ENCODE measurements at places on chromosomes 5 and 9. TPM values are rescaled to one million over a fixed set of nuclear protein-coding genes. Genes with fewer than 3 reads are reported as not detected.

DNA sequence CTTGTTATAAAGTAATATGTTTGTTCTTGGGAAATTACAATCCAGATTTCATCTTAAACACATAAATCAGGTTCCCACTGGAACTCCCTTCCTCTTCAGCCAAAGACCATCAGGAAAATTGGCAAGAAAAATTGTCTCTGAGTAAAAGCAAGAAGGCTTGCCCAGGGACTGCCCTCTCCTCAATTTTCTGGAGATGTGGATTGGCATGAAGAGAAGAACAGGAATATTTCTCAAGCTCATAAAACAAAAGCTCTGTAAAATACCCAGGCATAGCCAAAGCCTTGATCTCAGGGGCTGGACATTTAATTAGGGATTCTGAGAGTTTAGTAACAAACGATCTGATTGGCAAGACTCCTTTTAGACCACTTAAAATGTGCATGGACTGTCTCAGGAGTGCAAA lies 223.4 kb downstream of the ZNF608 start:
- DNase-seq, result peak; percentile 50

- DNase-seq, result no peak
Measured at GRCh38 chr9:87644659-87645058, 81.3 kb upstream of the CTSL start.

- DNase-seq, result no peak
Measured at GRCh38 chr5:133688391-133688790, 76.0 kb upstream of the FSTL4 start.

- no peak for DNase-seq
Measured at GRCh38 chr5:164027738-164028137, 522.3 kb downstream of the MAT2B start.

DNA sequence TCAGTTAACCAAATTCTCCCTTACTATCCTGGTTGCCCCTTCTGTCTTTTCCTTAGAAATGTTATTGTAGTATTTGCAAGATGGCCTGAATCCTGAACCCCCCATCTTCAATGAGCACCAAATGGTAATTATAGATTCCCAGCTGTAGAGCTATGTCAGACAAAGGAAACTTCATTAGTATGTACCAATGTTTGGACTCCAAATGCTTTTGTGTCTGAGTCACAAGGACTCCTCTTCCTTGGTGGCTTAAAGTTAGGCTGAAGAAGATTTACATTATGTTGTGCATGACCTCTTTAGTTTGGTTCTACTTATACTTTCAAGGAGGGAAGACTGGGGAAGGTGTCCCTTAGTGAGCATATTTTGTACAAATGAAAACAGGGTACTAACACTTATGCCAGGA lies 105.9 kb upstream of the CDKN2B start:
- no peak for DNase-seq

DNA sequence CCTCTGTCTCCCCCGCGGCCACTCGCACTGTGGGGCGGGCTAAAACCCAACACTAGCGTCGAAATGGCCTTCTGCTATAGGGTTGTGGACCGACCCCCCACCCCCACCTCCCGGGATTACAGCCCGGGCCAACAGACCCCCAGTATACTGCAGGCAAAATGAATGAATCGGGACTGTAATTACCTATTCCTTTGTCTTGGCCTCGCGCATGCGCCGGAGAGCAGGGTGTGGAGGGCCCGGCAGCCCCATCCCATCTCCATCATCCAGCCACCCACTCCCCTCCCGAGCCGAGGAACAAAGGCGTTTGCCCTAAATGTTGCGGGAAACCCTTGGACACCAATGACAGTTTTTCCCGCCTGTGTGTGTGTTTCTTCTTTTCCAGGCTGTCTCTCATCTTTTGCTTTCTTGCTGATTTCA lies 1.6 kb downstream of the BASP1 start:
- DNase-seq, result peak; percentile 80

- no peak for DNase-seq
Measured at GRCh38 chr5:171323806-171324632, 15.0 kb downstream of the TLX3 start.

DNA sequence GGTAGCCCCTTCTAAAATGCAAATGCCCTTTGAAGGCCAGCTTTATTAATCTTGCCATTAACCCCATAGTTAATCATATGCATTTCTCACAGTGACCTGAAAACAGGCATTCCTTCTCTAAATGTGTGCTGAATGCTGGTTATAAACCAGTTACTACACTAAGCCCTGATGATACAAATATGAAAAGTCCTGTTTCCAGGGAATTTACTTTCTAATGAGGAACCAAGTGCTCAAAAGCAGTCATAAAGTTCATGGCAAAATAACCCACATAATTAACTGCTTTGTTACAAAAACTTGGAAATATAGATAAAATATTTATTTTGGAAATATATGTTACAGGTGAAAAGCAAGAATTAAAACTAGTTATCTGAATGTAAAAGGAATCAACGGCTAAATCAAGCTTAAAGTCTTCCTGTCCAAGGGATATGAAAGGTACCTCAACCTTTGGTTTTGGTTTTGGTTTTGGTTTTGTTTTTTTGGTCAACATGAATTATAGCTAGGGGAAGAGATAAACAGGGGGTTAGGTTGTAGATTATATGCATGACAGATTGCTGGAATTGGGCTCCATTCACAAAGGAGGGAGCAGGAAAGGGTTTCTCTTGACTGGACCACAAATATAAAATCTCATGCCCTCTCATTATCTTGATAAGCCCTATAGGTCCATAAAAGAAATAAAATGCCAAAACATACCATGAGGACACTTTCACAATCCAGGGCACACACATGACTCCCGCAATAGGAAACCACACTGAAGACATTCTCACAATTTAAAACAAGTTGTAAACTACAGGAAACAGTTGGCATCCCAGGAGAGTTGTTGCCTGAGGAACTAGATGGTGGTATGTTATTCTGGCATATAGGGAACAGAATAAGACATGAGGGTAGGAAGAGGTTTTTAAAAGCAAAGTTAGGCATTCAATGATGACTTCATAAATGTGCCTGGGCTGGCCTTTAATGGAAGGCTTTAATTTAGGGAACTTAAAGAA lies 46.7 kb upstream of the MACIR start:
- no peak for DNase-seq

DNA sequence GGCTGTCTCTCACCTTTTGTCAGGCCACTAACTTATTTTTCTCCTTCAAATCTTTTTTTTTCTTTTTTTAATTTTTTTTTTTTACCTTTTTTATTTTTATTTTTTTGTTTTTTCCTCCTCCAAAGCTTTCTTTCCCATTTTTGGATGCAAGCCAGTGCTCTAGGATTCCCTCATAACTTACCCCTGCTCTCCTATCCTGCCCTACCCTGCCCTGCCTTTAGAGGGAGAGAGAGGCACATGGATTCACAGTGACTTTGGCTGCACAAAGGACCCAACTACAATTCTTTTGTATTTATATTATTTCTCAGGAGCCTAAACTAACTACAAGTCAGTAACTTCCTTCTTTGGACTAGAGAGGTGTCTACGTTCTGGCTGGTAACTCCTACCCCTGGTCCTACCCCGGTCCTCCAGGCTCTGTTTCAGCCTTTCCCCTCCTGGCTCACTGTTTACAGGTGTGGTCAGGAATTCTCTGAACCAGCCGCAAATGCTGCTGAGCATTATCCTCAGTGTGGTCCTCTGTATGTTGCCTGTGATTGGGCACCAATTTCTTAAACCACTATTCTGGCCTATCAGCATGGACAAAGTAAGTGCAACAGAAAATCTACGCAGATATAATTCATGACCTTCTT lies 8.4 kb upstream of the RUSC2 start:
- DNase-seq, result peak; percentile 30

DNA sequence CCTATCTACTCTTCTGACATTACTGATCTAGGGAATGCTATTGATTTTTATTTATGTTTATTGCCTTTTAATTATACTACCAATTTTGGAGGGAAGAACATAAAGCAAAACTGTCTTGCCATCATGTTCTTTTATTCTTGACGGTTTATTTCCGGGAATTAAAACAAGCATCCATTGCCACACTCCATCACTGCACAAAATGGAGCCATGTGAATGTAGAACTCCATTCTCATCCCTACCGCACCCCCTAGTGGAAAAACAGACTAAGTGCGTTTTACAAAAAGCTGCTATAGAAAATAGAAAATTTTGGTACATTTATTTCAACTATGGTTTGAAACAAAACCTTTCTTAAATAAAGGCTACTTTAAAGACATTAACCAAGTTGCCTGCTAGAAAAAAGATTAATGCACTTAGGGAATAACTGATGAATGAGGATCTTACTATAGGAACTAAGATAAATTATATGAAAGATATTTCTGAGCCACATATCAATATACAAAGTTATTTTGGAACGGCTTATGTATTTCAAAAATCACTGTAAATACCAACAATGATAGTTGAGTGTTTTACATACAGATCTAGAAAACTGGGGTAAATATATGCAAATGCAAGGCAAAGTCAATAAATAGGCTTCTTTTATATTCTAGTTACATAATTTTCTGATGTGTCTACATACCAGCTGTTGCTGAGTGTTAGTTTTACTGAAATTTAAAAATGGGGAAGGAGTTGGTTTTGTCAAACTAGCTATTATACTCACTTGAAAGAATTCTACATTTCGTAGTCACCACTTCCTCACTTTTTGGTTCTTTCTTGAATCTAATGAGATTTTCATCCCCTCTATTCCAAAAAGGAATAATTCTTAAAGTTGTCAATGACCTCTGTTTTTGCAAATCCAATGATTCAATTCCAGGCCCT lies 26.5 kb downstream of the OXCT1 start:
- peak; percentile 59 for DNase-seq

- peak; percentile 21 for DNase-seq
Measured at GRCh38 chr5:143921525-143922311, 109.8 kb downstream of the HMHB1 start.

- DNase-seq, result peak; percentile 14
Measured at GRCh38 chr5:30436691-30437090, 756.8 kb upstream of the CDH6 start.

- DNase-seq, result no peak
Measured at GRCh38 chr5:76113103-76113502, 29.9 kb downstream of the SV2C start.

GRCh38 chr5:65451436-65451835 lies 30.3 kb downstream of the ADAMTS6 start:
- no peak for DNase-seq

DNA sequence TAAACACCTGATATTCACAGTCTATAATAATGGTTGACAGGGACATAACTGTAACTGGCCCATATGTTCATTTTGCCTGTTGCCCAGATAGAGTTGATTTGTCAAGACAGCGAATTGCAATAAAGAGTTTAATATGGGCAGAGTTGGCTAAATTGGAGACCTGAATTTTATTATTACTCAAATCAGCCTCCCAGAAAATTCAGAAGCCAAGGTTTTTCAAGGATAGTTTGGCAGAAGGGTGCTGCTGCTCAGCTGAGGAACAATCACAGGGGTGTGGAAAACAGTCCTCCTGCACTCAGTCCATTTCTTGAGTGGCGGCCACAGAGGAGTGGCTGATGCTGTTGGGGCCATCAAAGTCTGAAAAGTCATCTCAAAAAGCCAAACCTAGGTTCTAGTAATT lies 19.0 kb downstream of the ANXA2R start:
- no peak for DNase-seq

DNA sequence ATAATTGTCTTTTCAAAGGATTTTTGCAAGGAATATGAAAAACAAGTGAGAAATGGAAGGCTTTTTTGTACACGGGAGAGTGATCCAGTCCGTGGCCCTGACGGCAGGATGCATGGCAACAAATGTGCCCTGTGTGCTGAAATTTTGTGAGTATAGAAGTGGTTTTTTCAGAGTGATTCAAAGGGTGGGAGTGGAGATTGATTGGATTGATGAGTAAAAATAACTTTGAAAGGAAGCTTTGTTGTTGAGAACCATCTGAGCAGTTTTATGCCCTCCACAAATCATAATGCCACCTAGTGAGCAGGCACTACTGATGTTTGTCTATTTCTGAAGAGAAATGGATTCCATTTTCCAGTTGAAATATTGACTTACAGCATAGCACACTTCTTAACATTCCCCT lies 30.6 kb downstream of the SPINK5 start:
- no peak for DNase-seq

GRCh38 chr9:33690143-33690933 lies 105.0 kb upstream of the PRSS3 start:
- no peak for DNase-seq

GRCh38 chr5:34587355-34588241 lies 68.5 kb upstream of the RAI14 start:
- no peak for DNase-seq

DNA sequence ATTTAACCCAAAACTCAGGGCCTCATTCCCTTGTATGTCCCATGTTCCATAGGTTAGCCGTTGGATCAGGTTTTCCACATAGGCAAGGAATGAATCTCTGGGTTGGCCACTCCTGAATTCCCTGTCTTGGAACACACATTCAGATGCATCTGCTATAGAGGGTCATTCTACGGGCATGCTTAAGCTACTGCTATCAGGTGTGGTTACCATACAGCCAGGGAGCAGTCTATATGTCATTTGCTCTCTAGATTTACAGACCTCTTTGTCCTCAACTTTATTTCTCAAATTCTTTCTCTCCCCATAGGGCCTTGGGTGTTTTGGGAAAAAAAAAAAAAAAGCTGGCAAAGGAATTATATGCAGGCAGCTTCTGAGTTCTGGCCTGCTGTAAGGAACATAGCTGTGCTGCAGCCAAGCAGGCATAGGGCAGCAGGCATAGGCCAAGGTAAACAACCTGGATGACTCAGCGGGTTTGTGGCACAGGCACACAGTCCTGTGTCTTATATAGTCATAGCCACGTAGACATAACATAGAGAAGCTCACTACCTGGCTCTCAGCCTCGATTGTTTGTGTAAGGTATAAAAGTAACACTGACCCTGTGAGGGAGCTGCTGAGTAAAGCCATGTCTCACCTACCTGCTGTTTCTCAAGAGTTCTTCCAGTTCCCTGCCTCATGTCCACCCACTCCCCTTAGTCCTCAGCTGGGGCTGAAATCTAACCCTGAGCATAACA lies 141.5 kb downstream of the OSTF1 start:
- no peak for DNase-seq

DNA sequence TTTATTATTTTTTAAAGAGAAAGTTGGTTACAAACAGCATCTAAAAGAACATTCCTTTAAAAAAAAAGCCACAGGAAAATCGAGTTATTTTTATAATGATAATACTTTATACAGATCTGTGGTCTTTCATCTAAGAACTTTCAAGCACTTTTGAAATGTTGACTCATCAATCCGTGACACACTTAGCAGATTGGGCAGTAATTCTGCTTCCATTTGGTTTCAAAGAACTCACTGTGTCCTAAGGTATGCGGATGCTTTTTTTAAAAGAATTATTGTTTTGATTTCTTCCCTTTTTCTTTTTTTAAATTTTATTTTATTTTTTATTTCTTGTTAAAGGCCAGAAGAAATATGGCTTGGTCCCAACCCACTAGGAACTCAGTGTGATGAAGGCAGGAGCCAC lies 147.8 kb downstream of the AOPEP start:
- DNase-seq, result no peak

- DNase-seq, result no peak
Measured at GRCh38 chr5:53594419-53594818, 34.0 kb downstream of the NDUFS4 start.

CDC20B gene
- not detected for polyA plus RNA-seq

KIF12 gene
- polyA plus RNA-seq, result 0.40 TPM

ENC1 gene
- 24.7 TPM for polyA plus RNA-seq

RMRP gene
- not detected for polyA plus RNA-seq

REEP2 gene
- 9.0 TPM for polyA plus RNA-seq

REXO4 gene
- 38.9 TPM for polyA plus RNA-seq

FCN1 gene
- polyA plus RNA-seq, result 4.3 TPM

CDHR2 gene
- 8.9 TPM for polyA plus RNA-seq

ADAMTS2 gene
- 37.2 TPM for polyA plus RNA-seq

PCDHGA9 gene
- polyA plus RNA-seq, result 3.0 TPM
